ENCODE measurements at places on chromosomes 7 and 10.

DNA sequence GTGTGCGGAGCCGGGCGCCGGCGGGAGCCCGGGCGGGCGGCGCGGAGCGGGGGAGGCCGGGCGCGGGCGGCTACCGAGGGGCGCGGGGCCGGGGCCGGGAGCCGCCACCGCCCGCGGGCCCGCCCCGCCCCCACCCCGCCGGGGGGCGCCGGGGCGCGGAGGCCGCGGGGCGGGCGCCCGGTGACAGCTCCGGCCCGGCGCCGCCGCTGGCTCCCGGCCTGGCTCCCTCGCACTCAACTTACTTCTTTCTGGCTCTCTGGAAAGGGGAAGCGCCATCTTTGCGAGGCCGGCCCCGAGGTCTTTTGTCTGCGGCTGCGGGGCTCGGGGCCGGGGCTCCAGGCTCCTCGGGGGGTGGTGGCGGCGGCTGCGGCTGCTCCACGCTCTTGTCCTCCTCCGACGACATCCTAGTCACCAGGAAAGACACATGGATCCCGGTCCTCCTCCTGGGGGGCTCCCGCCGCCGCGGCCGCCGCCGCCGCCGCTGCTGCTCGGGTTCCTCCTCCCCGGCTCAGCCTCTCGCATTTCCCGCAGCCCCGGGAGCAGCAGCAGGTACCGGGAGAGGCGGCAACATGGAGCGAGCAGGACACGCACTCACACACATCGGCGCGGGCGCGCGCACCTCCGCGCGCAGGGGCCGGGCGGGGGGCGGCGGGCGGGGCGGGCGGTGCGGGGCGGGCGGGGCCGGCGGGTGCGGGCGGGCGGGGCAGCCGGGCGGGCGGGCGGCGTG lies at the start of gene KMT2C:
KMT2C (minus strand) TSS at position 620 of the 727 bp plus-strand sequence; CDS start at position 403, 217 bp downstream.
- no peak for DNase-seq

DNA sequence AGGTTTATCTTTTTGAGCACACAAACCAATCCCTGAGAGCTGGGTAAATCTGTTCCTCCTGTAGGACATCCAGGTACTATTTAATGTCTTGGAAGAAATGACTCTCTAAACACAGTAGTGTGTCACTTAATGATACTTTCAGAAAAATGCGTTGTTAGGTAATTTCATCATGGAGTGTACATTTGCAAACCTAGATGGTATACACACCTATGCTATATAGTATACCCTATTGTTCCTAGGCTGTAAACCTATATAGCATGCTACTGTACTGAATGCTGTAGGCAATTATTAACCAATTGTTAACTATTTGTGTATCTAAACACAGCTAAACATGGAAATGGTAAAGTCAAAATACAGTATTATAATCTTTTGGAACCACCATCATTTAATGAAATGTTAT lies 10.1 kb downstream of the RUFY2 start:
- no peak for DNase-seq

DNA sequence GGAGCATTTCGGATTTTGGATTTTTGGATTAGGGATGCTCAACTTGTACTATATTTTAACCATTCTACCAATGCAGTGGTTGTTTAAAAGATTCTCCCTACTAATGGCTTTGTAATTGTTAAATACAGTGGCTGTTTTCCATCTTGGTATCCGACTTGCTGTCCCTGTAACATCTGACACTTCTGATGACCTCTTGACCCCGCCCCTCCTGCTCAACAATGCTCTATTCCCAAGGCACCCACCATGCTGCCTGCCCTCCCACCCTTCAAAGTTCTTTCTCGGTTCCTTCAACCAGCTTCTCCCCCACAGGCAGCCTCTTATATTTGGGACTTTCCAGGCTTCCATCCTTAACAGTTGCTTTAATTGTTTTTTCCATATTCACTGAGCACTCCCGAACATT lies 2.0 kb downstream of the PRTFDC1 start:
- DNase-seq = no peak

GRCh38 chr10:129949411-129949810 lies 14.7 kb downstream of the EBF3 start:
- DNase-seq = no peak

DNA sequence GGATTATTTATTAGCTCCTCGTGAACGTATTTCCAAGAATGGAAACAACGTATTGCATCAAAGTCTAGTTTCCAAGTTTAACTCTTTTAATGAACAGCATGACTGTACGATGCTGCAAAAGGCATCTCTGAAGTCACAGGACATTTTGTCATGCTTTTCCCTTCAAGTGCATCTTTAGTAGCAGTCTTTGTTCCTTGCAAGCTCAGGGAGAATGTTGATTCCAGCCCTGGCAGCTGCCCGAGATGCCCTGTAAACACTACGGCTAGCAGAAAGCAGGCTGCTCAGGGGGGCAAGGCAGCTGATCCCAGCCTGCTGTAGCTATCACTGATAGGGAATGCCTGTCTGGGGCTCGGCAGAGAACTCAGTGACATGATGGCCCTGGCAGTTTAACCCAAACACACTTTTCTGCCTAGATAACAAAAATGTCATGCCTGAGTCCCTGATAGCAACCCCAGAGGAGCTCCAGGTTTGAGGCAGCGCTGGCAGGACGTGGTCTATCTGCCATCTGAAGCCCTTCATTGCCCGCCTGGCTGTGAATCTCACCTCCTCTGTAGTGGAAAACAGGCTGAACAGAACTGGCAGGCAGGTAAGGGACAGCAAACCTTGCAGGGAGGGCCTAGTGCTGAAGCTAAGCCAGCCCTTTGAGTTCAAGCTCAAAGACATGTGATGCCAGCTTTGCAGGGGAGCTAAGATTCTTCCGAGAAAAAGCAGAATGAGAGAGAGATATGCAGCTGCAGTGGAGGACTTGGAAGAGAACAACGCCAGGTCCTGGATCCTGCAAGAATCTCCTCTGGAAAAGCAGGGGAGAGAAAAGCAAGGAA lies 264.6 kb downstream of the SNX10 start:
- no peak for DNase-seq

DNA sequence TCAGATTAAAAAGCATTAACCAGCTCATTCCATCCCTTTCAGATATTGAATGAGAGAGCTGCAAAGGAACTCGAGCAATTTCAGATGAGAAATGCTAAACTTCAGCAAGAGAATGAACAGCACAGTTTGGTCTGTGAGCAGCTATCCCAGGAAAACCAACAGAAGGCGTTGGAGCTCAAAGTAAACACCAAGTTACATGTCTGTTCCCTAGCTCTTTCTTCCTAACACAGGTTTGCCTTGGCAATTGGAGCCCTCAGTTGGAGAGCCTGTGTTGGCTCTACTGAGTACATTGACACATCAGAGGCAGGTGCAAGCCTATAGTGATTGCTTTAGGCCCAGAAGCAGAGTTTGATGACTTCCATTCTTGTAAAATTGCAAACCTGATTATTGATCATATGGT lies 14.7 kb downstream of the CFAP58 start:
- no peak for DNase-seq

DNA sequence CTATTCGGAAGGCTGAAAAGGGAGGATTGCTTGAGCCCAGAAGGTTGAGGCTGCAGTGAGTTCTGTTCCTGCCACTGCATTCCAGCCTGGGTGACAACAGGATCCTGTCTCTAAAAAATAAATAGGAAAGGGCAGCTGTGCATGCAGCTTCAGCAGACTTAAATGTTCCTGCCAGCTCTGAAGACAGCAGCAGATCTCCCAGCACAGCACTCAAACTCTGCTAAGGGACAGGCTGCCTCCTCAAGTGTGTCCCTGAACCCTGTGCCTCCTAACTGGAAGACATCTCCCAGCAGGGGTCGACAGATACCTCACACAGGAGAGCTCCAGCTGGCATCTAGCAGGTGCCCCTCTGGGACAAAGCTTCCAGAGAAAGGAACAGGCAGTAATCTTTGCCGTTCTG lies 117.9 kb downstream of the CXCL12 start:
- DNase-seq = no peak

- DNase-seq = no peak
Measured at GRCh38 chr7:28208506-28208905, 27.9 kb upstream of the JAZF1 start.

DNA sequence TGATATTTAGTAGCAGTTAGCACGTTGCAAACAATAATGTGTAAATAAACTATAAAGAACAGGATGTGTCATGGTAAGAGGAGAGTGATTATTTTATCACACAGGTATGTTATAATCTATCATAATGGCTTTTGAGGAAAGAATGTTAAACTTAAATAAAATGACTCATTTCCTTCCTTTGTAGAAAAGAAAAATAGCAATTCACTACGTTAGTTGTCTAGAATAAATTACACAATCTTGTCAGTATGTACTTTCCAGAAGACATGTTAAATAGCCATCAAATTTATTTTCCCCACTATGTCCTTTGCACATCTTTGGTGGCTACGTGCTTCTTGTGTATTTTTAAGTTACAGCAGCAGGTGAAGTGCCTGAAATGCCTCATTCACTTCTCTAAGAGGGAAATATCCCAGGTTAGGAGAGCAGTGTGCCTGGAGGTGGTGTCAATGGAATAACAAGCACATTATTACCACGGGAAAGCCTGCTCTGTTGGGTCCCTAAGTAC lies 133.8 kb downstream of the SEMA3A start:
- DNase-seq = no peak

DNA sequence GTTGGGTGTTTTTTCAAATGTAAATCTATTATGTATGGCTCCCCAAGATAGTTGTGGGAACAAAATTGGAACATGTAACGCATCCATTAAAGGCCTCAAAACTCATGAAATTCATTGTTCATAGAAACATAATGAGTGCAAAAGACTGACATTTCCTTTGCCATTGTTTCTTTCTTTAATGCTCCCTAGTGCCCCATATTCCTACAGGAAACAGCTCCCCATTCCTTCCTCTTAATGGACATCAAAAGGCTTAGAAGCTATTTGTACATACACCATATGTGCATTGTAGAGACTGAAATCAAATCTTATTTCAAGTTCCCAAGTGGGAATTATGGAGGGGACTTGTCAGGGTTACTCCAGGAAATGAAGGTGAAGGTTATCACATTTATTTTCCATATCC lies 139.1 kb downstream of the AHR start:
- no peak for DNase-seq

DNA sequence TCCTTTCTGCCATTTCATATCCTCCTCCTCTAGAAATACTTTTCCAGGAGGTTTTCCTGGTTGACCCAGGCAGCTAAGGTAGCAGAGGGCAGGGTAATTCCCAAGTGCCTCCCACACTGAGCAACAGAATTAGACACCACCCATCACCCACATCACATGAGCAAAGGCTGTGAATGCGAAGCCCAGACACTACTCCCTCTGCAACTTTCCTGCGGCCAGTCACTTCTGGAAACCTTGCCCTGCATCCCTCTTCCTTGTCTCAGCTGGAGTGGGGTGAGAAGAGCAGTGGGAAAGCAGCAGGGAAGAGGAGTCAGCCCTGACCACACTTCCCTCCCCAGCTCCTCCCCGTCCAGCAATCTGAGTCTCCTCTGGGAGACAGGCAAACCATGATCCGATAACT lies 15.2 kb downstream of the TMEM176B start:
- no peak for DNase-seq
